Kidney glomerular epithelial cell (primary cell): ENCODE measurements at places on chromosomes 1 and 21.

GRCh38 chr21:41186755-41187536 lies 19.0 kb downstream of the BACE2 start:
- DNase-seq: no peak

- DNase-seq: peak; percentile 39
These were observed 17.2 kb upstream of the SUMO3 start for GRCh38 chr21:44834951-44835646.

GRCh38 chr1:79457562-79458224 lies 451.2 kb upstream of the ADGRL4 start:
- no peak for DNase-seq

- no peak for DNase-seq
These were observed 53.0 kb upstream of the LAPTM5 start for GRCh38 chr1:30810416-30811080.

DNA sequence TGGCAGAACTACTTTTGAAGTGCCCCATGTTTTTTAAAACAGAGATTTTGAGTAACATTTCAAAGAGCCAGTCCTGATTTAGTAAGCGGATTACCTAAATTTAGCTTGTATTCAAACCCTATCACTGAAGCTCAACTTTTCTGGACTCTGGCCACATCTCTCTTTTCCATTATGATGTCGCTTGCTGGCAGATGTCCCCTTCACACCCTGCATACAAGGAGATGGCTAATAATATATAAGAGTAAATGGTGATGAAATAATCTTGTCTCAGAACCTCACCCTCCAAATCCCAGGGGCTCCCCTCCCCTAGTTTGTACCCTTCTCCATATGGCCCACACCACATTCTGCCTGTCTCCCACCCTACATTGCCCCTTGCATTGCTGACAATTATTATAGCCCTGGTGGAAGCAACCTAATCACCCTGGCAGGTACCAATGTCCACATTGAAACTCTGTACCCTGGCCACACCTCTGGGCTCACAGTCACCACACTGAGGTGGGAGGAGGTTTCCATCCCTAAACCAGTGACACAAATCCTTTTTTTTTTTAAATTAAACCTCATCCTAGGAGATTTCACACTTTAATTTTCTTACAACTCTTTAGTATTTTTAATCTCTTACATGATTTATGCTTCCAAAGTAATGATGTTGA lies 106.0 kb upstream of the SYT6 start:
- DNase-seq: no peak

DNA sequence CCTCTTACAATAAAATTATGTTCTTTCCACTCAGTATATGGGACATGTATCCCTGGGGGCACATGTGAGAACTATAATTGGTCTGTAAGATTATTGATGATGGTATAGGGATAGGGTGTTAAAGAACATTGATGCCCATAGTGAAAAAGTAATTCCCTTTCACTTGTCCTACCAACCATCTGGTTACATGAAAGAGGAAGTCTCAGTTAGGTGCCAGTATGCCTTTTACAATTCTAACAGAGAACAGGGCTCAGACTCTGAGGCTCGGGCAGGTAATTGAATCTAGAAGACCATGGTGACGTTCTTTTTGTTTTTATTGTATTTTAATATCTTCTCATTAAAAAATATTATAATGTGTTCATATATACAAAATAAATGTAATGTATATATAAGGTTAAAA lies 113.6 kb downstream of the FGGY start:
- DNase-seq: no peak

GRCh38 chr1:161885003-161885402 lies 118.9 kb downstream of the ATF6 start:
- peak; percentile 84 for DNase-seq

GRCh38 chr1:35049116-35049515 lies 17.4 kb upstream of the ZMYM6 start:
- DNase-seq: no peak

DNA sequence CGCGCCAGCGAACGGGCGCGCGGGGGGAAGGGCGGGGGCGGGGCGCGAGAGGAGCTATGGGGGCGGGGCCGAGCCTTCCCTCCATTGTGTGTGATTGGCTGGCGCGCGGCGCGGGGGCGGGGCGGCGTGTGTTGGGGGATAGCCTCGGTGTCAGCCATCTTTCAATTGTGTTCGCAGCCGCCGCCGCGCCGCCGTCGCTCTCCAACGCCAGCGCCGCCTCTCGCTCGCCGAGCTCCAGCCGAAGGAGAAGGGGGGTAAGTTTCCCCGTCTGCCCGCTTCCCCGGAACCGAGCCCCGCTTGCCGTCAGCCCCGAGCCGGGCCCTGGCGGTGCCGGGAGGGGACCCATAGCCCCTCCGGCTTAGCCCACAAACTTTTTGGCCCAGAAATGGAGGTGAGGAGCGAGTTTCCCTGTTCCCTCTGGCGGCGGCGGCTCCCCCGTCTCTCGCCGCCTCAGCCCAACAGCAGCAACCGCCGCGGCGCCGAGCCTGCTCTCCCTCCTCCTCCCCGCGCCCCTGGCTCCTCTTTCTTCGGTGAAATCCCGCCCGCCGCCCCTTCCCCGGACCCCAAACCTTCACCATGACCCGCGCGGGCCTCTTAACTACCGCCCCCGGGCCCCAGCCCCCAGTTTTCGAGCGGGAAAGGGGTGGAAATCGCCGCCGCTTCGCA lies at the start of gene H3-3A:
H3-3A (plus strand) TSS at position 159 of the 666 bp plus-strand sequence. CDS start 1,636 bp downstream, outside the sequence.
- peak; percentile 85 for DNase-seq

- DNase-seq: no peak
These were observed 108.2 kb downstream of the MRPS6 start for GRCh38 chr21:34181431-34182039.

DNA sequence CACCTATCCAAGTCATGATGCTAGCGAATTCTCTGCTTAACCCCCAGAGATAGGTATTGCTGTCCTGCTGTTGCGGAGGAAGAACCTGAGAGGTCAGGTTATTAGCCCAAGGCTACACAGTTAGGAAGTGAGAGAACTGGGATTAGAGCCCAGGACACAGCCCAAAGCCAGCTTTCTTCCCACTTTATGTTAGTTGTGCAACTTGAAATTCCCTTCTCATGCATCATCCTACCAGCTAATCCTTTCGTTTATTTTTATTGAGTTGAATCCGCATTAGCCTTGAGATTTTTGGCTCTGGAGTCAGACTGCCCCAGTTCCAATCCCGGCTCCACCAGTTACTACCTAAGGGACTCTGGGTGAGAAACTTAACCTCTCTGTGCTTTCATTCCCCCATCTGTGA lies 65.4 kb downstream of the PLEKHA6 start:
- peak; percentile 35 for DNase-seq

GRCh38 chr1:152741656-152742055 lies 16.2 kb upstream of the KPRP start:
- no peak for DNase-seq

DNA sequence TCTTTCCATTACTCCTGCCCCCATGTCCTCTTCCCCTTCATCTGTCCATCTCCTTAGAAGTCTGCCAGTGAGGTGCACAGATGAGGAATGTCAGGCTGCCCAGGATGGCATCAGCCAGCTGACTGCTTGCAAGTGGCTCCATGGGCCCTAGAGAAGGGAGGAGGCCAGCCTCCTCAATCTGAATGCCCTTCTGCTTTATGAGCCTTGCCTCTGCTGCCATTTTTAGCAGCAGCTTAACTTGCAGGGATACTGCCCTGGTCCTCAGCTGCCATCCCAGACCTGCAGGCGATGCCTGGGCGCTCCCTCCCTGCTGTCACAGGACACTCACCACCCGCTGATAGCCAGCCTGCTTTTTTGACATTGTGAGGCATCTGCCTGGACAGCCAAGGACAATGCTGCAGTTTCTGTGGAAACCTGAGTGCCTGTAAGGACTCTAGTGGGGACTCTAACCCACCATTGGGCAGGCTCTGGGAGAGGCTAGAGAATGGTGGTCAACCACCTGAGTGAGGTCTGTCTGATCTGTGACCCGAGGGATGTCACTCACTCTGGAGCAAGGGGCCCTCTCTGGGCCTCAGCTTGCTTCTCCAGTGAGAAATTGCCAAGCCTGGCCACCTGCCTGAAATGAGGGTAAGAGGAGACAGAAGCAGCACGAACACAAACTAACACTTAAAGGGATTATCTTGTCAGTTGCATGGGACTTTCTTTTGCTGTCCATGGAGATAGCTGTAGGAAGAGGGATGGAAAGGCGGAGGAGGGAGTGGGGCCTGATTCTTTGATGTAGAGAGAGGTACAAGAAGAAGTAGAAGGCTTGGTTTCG lies 185.0 kb downstream of the MIS18A start:
- DNase-seq: no peak

DNA sequence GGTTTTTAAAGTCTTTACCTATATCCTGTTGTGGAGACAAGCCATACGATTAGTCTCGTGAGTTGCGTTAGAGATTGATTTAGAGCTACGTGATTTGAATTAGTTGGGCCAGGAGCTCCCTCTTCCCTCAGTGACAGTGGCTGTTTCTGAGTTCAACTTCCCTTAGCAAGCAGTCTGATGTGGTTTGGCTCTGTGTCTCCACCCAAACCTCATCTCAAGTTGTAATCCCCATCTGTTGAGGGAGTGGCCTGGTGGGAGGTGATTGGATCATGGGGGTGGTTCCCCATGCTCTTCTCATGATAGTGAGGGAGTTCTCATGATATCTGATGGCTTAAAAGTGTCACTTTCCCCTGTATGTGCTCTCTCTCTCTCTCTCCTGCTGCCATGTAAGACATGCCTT lies 192.9 kb upstream of the PTGFR start:
- no peak for DNase-seq

DNA sequence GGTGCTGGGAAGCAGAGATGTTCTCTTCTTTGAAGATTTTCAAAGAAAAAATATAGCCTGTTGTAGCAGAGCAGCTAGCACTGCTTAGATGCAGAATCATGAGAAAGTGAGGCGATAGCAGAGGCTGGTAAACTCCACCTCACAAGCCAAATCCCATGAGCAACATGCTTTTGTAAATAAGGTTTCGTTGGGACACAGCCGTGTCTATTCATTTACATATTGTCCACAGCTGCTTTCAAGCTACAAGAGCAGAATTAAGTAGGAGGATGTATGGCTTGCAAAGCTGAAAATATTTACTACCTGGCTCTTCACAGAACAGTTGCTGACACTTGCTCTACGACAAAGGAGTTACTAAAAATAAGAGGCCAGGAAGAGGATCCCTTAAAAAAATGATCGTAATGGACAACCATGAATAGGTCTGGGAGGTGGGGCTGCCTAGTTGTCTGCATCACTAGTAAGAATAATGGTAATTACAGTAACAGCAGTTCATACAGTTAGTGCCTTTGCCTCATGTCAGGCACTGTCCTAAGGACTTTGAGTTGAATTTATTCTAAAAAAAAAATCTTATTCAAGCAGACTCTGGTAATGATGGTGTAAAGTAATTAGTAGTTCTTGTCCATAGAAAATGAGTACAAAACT lies 622.0 kb downstream of the KIF26B start:
- DNase-seq: no peak

- no peak for DNase-seq
These were observed 215.4 kb upstream of the ADGRL2 start for GRCh38 chr1:81585371-81585770.

- peak; percentile 75 for DNase-seq
These were observed 109.5 kb upstream of the NFIA start for GRCh38 chr1:60972841-60973364.

- no peak for DNase-seq
These were observed 114.0 kb upstream of the RAB4A start for GRCh38 chr1:229156872-229157271.

DNA sequence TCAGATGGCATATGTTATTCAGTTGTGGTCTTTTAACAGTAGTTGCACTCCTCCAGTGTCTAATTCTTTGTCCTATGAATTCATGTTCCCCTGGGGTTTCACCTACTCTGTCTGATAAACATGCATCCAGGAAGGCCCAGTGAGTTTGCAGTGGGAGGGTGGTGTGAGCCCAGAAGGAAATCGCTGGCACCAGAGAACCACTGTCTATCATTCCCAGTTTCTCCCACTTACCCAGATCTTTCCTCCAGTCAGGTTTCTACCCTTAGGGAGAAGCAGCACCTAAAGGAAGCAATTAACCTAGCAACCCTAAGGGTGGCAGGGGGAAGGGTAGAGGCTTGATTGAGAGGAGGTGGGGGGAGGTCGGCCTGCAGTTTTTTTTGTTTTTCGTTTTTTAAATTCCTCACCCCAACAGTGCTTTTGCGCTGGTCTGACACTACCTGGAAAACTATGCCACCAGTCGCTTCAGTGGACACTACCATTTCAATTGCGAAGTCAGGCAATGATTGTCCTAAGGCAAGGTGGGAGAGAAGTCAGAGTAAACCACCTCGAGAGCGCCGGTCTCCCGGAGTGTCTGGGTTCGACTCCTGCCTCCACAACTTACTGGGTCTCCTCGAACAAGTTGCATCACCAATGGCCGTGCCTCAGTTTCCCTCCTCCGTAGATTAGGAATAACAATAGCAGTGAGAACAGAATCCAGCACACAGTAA lies 766 bp upstream of the SLC44A3 start:
- peak; percentile 40 for DNase-seq

GRCh38 chr1:161047436-161048420 lies 2.0 kb upstream of the USF1 start:
- no peak for DNase-seq

- no peak for DNase-seq
These were observed 26.8 kb downstream of the PTTG1IP start for GRCh38 chr21:44846485-44847260.

GRCh38 chr1:154768456-154769125 lies 101.5 kb downstream of the KCNN3 start:
- no peak for DNase-seq

- no peak for DNase-seq
These were observed 22.0 kb downstream of the PRPF38A start for GRCh38 chr1:52426371-52426770.

- no peak for DNase-seq
These were observed 55.1 kb upstream of the CR2 start for GRCh38 chr1:207398986-207399385.

- no peak for DNase-seq
These were observed 7.2 kb upstream of the TRAF3IP3 start for GRCh38 chr1:209748620-209749019.

DNA sequence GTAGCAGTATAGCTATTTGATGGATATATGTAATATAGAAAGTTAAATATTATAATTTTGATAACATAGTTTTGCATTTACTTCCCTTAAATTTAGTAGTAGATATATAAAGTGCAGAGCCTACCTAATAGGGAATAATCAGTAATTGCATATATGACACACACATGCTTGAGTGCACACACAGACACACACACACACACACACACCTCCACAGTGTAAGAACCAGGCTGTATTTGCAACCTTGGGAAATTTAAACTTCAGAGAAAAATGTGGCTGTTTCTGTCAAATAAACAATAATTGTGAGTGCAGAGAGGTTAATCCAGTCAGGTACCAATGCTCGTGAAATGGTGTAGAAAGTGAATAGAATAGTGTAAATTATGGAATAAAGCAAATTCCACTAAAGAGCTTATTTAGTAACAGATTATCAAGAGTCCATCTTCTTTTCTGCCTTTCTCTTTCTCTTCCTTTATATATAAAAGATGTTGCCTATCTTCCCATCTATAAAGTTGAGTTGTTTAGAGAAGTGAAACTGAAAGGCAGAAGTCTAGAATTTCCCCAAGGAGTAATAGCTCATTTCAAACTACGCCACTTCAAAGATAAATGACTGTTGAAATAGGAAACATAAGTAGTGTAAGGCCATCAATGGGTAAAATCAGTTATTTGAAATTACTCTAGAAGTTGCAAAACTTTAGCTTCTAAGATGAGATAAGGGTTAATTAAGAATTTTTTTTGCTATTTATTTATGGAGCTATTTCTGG lies 273.7 kb downstream of the SRGAP2C start:
- DNase-seq: no peak

- no peak for DNase-seq
These were observed 52.0 kb downstream of the ZNHIT6 start for GRCh38 chr1:85656256-85656655.

- DNase-seq: peak; percentile 57
These were observed 67.8 kb downstream of the OBSCN start for GRCh38 chr1:228275430-228276173.

- no peak for DNase-seq
These were observed 21.5 kb downstream of the LTN1 start for GRCh38 chr21:28971171-28971570.
